Stimulated activated CD8-positive, alpha-beta memory T cell treated with anti-CD3 and anti-CD28 coated beads, Interleukin-15, amount 100 ng/mL, for 1 hour (primary cell): ENCODE measurements at places on chromosomes 5 and 9.

GRCh38 chr5:136056336-136056735 is 27.5 kb downstream of the TGFBI start:
- DNase-seq = no peak

GRCh38 chr5:118015511-118015910 is 972.8 kb downstream of the DTWD2 start:
- no peak for DNase-seq

DNA sequence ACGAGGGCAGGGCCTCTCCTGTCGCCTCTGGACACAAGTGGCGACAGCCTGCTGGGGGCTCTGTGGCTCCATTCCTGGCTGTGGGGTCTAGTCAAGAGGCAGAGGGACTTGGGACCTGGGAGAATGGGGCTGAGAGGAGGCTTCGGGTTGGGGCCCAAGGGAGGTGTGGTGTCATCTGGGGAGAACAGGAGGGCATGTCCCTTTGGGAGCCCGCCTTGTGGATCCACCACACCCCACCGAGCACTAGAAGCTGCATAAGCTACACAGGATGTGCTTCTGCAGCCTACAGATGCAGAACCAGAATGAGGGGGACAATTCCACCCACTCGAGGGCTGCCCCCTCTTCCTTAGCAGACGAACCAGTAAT is 3.9 kb upstream of the MAN1B1 start:
- no peak for DNase-seq

DNA sequence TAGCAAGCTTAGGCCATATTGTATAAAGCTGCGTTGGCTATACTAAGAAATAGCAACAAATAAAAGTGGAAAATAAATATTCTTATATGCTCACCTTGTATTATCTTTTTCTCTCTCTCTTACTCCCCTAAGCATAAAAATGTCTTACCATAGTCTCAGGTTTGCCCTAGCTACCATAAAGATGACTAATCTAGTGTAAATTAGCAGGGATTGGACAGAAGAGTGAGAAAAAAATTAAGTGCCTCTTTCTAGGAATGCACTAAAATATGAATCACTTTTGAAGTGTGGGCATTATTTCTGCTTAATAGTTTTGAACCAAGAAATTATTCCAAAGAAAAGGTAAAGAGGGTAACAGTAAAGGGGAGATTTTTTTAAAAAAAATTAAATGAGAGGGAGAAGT is 201.3 kb downstream of the HINT1 start:
- DNase-seq = no peak

- no peak for DNase-seq
These were observed 116.2 kb upstream of the TBCA start for GRCh38 chr5:77892061-77893010.

- DNase-seq = no peak
These were observed 12.3 kb downstream of the PDLIM4 start for GRCh38 chr5:132269635-132270334.

GRCh38 chr9:116504081-116504480 is 183.0 kb upstream of the TRIM32 start:
- DNase-seq = no peak

- no peak for DNase-seq
These were observed 106.8 kb downstream of the MAPKAP1 start for GRCh38 chr9:125600194-125600593.

- DNase-seq = no peak
These were observed 888 bp downstream of the RABGAP1 start for GRCh38 chr9:122941582-122942234.

GRCh38 chr9:121658166-121658565 is 6.7 kb downstream of the DAB2IP start:
- DNase-seq = no peak

- DNase-seq = no peak
These were observed 103.3 kb upstream of the ADAMTS19 start for GRCh38 chr5:129356846-129357245.

GRCh38 chr5:61675015-61675692 is 343.1 kb downstream of the ZSWIM6 start:
- no peak for DNase-seq

DNA sequence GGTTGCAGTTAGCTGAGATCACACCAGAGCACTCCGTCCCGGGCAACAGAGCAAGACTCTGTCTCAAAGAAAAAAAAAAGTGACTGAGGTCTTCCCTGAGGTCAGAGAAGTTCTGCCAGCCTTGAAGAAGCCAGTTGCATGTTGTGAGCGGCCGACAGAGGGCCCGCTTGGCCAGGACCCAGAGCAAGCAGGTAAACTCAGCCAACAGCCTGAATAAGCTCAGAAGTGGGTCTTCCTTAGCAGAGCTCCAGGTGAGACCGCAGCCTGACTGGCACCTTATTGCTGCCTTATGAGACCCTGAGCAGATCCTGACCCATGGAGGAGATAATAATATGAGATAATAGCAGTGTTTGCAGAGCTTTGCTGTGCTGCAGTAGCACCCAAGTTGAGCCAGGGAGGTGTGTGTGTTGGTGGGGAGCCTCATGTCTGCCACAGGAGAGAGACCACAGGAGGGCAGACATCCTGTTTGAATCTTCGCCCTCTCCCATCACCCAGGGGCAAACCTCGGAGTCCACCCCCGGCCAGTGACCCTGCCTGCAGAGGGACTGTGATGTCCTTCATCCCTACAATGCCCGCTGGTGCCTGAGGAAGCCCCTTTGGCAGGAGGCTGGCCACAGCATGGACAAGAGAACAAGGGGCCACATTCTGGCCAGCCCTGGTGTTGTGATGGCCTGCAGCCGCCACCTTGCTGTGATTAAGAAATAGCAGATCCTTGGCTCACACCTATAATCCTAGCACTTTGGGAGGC is 10.8 kb upstream of the BARX1 start:
- DNase-seq = no peak

DNA sequence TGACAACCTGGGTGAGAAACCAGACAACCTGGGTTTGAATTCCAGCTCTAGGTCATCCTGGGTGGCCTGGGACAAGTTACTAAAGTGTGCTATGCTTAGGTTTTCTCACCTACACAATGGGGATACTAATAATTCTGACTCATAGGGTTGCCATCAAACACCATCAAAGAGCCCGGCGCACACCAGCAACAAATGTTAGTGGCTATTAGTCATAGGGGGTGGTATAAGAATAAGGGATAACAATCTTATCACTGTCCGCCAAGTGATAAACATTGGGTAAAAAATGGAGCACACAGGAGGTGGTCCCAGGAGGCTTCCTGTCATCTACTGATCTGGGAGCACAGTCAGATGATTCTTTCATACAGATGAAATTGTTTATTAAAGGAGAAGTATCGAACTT is 61.4 kb upstream of the AFAP1L1 start:
- no peak for DNase-seq

GRCh38 chr9:89418474-89418845 is 79.5 kb downstream of the SEMA4D start:
- DNase-seq = no peak

GRCh38 chr9:120857481-120857880 is 14.8 kb upstream of the PSMD5 start:
- DNase-seq = no peak

DNA sequence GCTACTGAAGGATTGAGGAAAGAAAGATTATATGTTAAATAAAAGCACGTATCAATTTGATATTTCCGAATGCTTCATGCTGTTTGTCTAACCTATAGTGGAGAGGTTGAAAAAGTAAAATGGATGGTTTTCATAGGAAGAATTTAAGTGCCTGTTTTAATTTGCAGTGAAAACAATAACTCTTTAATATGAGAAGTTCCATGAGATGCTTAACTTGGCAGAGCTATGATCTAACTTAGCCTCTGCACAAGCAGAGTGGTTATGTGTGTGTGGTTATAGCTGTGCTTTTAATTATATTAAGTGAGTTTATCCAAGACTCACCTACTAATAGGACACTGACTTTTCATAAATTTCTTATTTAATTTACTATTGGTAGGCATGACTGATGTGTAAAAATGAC is 57.4 kb downstream of the AOPEP start:
- no peak for DNase-seq

DNA sequence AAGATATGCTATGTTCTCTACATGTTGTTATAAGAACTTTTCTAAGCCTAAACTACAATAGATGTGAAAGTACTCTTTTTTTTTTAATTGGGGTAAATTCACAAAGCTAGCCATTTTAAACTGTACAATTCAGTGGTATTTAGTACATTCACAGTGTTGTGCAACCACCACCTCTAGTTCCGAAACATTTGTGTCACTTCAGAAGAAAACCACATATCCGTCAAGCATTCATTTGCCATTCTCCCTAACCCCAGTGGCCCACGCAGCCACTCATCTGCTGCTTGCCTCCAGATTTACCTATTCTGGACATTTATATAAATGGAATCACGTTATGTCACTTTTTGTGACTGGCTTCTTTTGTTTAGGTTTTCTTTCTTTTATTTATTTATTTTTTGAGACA is 43.1 kb downstream of the SPTAN1 start:
- no peak for DNase-seq

GRCh38 chr5:174834081-174834480 is 109.7 kb downstream of the MSX2 start:
- no peak for DNase-seq

DNA sequence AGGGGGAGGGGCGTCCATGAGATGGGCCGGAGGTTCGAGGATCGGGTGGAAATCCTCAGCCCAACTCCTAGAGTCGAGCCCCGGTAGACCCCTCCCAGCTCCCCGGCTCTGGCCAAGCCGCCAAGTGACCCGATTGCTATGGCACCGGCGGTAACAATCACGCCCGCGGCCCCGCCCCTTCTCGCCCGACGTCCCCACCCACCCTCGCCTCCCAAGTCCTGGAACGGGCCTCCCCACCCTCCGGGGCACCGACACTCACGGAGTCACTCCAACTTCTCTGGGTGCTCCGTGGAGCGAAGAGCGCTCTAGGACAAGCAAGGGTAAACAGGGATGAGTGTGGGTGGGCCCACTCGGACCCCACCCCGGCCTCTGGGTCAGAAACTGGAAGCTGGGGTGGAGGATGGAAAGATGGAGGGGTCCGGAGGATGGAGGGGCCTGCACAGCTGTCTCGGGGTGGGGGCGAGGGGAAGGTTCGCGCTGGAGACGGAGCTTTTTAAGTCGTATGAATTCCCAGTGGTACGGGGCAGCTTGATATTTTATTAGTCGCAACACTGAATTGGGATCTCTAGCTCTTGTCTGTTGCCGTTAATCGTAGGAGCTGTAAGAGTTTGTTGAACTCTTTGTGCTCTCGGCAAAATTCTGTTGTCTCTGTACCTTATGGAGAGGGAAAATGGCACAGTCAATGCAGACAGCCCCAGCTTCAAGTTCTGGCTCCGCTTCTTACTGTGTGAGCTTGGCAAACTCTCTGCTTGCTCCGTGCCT is at the start of gene SPACA9:
TSS of gene SPACA9 (plus strand) at position 204 of the 762 bp plus-strand sequence. CDS start 5,050 bp downstream, outside the sequence.
- no peak for DNase-seq

DNA sequence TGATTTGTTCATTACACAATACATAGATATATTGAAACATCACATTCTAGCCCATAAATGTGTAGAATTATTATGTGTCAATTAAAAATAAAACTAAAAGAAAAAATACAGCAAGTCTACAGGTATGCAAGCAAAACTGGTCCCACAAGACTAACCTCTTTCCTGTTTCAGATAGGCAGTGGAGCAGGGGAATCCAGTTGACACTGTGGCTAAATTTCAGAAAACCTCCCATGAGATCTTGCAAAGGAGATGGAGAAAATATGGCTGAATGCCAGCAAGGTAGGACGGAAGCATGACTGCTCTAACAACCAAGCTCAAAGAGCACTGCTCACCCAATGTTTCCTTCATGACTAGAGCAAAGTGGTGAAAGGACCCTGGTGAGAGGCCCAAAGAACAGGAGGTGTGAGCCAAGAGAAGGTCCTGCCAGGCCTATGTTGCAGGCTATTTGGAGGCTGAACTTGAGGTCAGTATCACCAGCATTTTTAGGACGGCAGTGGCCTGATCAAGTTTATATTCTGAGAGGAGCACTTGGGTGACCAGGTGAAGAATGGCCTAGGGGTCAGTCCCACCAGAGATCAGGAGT is 1.1 kb upstream of the SH3TC2 start:
- no peak for DNase-seq

GRCh38 chr5:172840432-172841154 is 6.5 kb downstream of the ERGIC1 start:
- DNase-seq = no peak
